ENCODE measurements at places on chromosomes 1 and 21.
A peak's percentile ranks its signal among the peaks of the same experiment; 100 is the strongest.

GRCh38 chr1:68293609-68294366, 61.5 kb upstream of the WLS start:
- DNase-seq = no peak

DNA sequence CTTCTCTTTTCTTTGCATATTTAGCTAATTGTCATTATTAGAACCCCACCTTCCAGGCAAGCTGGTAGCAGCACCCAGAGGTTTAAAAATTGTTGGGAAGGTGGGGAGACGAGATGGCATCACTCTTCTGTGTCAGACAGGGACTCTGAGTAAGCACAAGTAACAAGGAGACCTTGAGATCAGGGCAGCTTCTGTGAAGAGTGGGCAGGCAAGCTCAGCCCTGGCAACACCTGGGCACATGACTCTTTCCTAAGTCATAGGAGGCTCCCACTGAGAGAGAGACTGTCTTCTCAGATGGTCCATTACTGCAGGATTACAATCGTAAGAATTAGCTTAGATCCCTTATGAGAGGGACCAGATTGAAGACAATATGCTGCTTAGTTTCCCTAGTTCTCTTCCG, 183.5 kb downstream of the BRINP2 start:
- DNase-seq = no peak

DNA sequence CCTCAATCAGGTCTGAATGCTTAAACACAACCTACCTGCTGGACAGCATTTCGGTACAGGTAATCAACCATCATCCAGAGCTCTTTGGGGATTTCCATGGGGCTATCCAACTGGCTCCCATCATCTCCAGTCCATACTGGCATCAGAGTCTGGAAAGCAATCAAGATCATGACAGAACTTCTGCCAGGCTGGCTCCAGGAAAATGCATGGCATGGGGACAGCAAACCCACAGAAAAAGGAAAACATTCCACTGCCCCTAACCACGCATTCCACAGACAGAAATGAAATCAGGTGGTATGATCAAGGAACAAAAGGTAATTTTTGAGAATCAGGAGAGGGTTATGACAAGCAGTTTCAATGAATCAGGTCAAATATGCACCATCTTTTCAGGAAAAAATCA, 9.1 kb upstream of the MTF1 start:
- no peak for DNase-seq

- no peak for DNase-seq
These were observed 183.9 kb upstream of the ESRRG start for GRCh38 chr1:216907100-216907499.

- DNase-seq = no peak
These were observed at the start of gene HES2 for GRCh38 chr1:6419804-6420453. TSS of gene HES2 (minus strand) at chr1:6419919. CDS start at chr1:6419820, 99 bp downstream.

GRCh38 chr1:22709227-22709626, 1.4 kb upstream of the EPHB2 start:
- DNase-seq = no peak

DNA sequence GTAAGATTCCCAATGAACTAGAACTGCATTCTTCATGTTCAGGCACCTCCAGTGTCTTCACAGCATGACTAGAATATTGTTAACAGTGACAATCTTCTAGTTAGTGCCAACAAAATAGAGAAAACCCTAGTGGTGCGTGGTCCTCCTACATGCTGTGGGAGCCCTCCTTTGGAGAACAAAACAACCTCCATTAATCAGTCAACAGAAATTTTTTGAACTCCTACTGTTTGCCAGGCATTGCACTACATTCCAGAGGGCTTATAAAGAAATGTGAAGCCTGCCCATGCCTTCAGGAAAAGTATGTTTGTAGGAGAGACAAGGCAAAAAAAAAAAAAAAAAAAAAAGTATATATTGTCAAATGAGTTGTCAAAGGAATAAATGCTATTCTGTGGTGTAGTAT, 252.7 kb downstream of the LRRC40 start:
- no peak for DNase-seq

DNA sequence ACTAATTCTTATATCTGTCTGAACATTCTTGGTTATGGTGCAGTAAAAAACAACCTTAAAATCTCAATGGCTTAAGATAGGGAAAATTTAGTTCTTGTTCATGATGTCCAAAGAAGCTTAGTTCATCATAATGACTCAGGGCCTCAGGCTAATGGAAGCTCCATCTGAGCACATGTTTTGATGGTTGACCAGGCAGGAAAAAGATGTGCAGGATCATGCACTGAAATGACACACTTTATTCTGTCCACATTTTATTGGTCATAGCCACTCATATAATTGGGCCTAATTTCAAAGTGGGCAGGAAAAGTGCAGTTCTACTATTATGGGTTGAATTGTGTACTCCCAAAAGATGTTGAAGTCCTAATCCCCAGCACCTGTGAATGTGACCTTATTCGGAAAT, 198.2 kb downstream of the CENPF start:
- DNase-seq = no peak

- no peak for DNase-seq
These were observed 6.5 kb upstream of the FAAP20 start for GRCh38 chr1:2201062-2201461.

DNA sequence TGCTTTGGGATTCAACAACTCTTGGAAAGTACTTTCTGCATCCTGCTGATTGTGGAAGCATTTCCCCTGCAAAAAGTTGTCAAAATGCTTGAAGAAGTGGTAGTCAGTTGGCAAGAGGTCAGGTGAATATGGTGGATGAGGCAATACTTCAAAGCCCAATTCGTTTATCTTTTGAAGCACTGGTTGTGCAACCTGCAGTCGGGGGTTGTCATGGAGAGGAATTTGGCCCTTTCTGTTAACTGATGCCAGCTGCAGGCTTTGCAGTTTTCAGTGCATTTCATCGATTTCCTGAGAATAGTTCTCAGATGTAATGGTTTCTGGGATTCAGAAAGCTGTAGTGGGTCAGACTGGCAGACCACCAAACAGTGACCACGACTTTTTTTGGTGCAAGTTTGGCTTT, 47.6 kb upstream of the GJA5 start:
- DNase-seq = no peak

GRCh38 chr1:160997323-160998038, 23.5 kb downstream of the F11R start:
- DNase-seq = peak; percentile 16

- DNase-seq = no peak
These were observed 3.9 kb downstream of the LAMB3 start for GRCh38 chr1:209648346-209648745.

DNA sequence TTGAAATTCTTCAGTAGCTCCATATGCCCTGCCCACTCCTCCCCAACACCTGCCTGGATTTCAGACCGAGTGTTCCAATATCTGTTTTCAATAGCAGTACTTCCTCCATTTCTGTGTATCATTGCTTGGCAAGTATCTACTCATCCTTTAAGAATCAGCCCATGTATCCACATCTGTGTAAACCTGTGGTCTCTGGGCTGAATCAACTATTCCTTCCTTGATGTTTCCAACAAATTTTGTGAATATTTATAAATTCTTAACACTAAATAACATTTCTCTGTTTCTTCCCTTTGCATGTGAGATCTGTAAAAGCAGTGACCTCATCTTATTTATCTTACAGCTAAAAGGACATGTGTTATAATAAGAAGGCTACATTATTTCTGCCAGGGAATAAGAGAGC, 26.0 kb upstream of the UAP1 start:
- DNase-seq = no peak

- no peak for DNase-seq
These were observed 786 bp upstream of the CTSK start for GRCh38 chr1:150808846-150809245.

DNA sequence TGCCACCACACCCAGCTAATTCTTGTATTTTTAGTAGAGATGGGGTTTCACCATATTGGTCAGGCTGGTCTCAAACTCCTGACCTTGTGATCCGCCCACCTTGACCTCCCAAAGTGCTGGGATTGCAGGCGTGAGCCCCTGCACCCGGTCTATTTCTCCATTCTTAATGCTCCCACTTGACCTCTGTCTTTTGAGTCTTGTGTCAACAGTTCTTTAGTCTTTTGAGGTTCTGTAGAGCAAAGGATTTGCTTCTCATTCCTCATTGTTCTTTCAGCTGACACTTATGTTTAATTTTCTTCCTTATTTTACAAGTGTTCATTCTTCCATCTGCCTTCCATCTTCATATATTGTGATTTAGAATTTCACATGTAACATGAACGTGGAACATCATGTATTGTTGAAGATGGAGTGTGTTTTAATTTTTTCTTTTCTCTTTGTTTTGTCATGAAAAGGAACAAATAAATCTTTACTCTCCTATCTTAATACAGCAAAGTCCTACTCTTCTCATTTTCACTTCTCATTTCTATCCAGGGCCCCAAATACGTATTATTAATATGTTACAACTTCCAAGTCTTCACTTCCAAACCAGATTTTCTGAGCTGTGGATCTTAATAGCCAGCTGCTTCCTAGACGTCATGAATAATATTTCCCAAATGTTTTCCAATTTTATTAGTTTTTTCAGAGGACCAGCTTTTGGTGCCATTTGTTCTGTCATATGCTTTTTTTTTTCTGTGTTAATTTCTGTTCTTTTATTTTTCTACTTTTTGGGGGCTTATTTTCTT, 16.9 kb downstream of the MTF2 start:
- no peak for DNase-seq

- DNase-seq = no peak
These were observed 168.7 kb downstream of the RRAGC start for GRCh38 chr1:38690790-38691449.

GRCh38 chr1:97271916-97272788, 550.6 kb downstream of the PTBP2 start:
- no peak for DNase-seq

DNA sequence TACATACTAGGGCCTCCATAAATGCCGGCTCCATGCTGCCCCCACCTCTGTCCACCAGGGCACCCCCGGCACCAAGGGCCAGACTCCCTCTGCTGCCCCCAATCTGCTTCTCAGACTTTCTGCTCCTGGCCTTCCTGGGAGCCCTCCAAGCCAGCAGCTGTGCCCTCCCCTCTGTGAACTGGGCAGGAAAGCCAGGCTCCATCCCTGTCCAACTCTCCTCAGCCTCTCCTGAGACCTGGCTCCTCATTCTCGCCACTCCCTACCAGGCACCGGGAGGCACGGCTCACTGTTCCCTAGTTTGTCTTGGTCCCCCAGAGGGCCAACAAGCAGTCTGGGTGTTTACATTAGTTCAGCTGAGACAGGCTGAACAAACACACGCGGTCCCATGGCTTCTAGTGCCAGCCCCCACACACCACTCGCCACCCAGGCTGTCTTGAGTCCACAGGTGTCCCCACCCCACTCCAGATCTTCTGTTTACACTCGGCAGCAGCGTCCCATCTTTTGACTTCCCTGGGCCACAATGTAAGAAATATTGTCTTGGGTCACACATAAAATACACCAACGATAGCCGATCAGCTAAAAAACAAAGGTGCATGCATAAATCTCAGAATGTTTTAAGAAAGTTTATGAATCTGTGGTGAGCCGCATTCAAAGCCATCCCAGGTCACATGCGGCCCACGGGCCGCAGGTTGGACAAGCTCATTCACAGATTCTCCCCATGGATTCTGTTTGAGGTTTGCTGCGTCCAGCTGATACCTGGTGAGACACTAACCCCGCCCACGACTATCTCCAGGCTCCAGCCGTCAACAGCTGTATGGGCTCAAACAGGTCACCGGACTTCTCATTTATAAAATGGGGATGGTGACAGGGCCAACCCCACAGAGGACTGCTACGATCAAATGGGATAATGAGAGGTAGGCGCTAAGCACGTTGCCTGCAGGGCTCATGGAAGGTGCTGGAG, 29.5 kb upstream of the ECE1 start:
- no peak for DNase-seq

DNA sequence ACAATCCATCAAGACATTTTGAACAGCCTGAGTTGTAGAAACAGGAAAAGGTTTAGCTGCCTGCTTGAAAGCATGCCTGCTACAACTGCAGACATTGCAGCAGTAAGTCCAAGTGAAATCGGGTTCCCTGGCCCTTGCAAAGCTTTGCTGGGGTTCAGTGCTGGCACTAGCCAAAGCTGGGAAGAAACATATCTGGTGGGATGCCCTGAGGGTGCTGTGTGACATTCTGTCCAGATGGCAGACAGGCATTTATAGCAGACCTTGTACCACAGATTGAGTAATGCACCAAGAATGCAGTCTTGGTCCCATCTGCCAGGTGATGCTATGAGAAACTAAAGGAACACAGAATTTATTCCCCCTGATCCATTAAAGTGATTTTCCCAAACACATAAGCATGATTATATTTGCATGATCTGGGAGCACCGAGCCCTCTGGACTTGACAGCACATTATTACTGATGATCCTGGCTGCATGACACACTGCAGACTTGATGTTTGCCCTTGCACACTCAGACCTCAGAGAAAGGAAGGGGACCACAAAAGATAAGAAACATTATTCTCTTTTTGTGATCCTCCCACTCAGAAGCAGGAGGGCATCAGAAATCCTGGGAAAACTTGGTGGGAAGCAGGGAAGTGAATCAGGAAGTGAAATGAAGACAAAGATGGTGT, 223.7 kb upstream of the FAM78B start:
- DNase-seq = no peak

GRCh38 chr1:5296557-5297179, 642.3 kb downstream of the AJAP1 start:
- no peak for DNase-seq

GRCh38 chr21:36478941-36479340, 981 bp downstream of the CLDN14 start:
- no peak for DNase-seq

- no peak for DNase-seq
These were observed 554 bp upstream of the SLC39A1 start for GRCh38 chr1:153963850-153964331.

Measured in stimulated activated CD8-positive, alpha-beta memory T cell treated with anti-CD3 and anti-CD28 coated beads, Interleukin-4, amount 100 ng/mL, for 4 hours (primary cell).